ENCODE measurements at places on chromosomes 12 and 14.

DNA sequence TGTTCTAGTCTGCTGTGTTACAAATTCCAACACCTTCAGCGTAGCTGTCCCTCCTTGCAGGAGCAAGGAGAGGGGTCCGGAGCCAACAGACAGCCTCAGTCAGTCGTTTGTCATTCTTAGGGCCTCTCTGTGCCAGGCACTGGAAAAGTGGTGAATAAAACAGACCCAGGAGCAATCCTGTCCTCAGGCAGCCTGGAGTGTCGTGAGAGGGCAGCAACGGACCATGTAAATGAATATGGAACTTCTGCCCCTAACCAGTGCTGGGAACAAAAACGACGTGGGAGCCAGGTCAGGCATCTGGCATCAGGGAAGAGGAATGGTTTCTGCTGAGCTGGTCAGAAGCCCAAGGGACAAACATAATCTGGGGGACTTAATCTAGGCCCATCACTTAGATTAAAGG is 64.8 kb upstream of the PSMC1 start:
- DNase-seq = no peak

GRCh38 chr14:24066496-24067132 is 4.7 kb upstream of the CPNE6 start:
- DNase-seq = no peak

GRCh38 chr12:108592033-108592909 is 5.6 kb downstream of the TMEM119 start:
- DNase-seq = no peak

GRCh38 chr12:120996133-120996746 is 17.9 kb downstream of the HNF1A start:
- no peak for DNase-seq

GRCh38 chr12:103783744-103784664 is 57.0 kb downstream of the NT5DC3 start:
- no peak for DNase-seq

DNA sequence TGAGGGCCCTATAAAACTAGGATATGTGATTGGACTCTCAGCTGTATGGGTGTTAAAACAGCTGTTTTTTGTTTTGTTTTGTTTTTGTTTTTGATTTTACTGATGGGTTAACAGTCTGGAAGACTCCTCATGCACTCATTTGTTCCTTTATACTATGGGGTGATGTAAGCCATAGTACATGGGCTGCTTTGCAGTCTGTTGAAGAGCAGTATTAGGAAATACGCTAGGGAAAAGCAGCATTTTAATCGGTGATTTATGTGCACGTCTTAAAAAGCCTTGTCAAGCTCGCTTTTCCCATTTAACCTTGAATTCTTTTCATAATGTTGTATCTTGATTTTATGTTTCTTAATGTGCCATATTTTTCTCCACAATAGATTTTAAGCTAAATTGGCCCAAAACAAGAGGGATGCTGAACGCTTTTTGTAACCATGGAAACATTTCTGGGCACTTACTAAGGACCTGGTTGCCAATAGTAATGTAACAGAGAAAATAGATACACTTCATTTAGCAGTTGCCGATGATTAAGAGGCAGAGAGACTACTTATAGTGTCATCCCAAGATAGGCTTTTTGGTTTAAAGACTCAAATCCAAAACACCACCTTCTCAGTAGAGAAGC is 244.0 kb downstream of the SNAPC1 start:
- no peak for DNase-seq

DNA sequence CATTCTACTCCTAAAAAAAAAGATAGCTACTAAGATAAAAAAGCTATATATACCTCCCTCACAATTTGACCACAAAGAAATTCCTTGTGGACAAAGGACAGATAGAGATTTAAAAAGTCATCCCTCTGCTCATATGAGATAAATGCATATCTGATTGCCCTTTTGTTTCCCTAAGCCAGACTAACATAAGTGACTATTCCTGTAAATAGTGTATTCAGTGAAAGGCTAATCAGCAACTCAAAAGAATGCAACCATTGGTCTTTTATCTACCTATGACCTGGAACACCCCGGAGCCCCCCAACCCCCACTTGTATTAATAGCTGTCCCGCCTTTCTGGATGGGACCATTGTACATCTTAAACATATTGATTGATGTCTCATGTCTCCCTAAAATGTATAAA is 6.3 kb upstream of the TMPO start:
- no peak for DNase-seq

DNA sequence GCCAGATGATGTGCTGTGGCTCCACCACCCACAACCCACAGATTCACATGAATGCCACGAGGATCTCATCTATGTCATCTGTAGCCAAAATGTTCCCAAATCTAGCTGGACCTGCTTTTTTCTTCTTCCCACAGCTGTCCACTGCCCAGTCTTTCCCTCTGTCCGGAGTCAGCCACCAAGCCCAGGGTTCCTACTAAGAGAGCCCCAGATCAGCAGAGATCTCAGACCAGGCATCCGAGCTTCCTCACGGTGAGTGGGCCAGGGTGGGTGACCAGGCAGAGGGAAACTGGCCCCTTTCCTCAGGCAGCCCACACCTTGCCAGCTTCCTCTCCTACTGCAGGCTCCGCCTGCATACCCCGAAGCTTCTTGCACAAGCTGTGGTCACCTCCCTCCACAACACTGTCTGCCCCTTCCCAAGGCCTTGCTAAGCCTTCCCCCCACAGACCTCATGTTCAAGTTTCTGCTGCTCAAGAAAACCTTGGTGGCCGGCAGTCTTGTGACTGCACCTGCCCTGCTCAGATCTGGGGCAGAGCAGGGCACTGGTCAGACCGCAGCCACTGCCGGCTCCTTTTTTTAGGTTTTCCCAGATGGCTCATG is 81.4 kb downstream of the ACTN1 start:
- no peak for DNase-seq

- DNase-seq = no peak
Observed at GRCh38 chr14:46717211-46717610, 65.6 kb upstream of the RPL10L start.

GRCh38 chr14:95690815-95691214 is 4.6 kb downstream of the TCL1B start:
- DNase-seq = no peak

DNA sequence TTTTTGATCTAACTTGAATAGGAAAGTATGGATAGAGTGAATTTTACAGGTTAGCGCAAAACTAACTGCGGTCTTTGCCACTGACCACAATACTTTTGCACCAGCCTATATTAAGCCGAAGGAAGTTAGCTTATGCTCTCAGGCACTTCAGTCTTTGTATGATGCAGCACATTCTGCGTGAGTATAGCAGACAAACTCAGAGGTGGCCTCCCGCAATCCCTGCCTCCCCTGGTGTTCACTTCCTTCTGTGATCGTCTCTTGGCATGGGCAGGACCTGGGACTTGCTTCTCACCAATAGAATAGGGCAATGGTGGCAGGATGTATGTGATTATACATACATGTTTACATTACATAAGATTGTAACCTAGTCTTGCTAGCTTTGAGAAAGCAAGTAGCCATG is 10.3 kb upstream of the SLC6A13 start:
- no peak for DNase-seq

DNA sequence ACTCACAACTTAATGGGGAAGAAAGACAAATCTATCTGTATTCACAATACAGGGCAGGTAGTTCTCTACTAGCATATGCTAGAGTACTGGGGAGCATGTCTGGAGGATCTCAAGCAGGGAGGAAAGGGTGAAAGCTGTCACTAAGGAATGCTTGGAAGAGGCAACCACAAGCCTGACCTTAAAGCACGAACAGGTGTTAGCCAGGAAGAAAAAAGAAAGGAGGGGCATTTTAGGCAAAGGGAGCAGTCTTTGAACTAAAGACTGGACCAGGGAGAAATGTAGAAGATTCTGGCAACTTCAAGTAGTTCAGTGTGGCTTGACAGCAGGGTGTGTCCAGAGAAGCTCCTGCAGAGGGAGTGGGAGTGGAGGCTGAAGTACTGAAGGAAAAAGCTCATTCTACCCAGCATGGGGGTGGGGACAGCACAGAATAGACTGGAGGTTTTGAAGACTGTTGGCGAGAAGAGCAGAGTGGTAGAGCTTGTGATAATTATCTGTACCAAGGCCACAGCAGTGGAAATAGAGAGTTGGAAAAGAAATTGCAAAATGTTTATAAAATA is 50.9 kb downstream of the AP5M1 start:
- no peak for DNase-seq

GRCh38 chr14:51236314-51236713 is 3.7 kb upstream of the TMX1 start:
- DNase-seq = no peak

DNA sequence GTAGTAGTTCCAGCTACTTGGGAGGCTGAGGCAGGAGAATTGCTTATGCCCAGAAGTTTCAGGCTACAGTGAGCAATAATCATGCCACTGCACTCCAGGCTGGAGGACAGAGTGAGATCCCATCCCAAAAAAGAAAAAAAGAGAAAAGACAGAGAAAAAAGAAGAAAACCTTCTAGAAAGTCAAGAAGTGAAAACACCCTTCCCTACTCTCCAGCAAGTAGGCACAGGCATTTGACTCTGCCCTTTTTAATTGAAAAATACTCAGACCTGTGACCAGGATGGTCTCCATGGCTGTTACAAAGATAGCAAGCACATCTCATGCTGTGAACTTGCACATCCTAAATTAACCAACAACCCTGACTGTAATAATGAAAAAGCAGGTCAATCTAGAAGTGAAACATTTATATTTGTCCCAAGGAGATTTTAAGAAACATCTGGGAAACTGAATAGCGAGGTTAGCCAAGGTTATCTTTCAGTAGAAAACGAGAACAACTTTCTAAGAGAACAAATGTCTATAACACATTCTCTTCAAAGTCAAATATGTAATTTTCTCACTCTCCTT is 2.0 kb downstream of the TMTC1 start:
- no peak for DNase-seq

- no peak for DNase-seq
Observed at GRCh38 chr12:13204428-13204827, 7.9 kb downstream of the EMP1 start.

DNA sequence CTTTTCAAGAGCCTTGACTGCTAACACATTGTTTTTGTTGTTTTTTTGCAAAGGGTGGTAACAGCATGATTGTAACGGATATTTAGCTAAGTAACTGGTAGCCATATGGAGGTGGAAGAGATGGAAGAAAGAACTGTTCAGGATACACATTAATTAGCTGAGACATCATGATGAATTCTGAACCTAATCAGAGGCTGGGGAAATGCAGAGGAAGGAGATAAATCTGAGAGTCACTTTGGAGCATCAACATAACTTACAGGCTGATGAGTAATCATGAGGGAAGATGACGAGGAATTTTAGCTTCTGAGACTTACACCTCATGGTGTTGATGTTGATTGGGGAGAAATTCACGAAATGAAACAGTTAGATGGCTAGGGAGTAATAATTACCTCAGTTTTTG is 62.3 kb downstream of the NIN start:
- DNase-seq = no peak

DNA sequence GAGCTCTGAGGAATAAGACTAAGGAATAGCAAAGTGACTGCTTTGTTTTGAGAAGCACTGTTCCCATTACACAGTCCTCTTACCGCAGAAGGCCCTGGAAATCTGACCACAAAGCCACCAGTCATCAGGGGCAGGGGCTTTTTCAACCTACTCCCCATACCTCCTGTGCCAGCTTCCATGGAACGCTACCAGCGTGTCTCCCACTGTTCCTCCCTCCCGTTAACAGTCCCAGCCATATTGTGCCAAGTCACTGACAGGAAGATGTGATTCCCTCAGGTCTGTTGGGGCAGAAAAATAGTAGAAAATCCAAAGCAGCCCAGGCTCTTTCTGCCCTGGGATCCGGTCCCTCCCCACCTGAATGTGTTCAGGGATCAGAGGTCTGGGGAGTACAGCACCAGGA is 46.6 kb upstream of the VPS33A start:
- no peak for DNase-seq

DNA sequence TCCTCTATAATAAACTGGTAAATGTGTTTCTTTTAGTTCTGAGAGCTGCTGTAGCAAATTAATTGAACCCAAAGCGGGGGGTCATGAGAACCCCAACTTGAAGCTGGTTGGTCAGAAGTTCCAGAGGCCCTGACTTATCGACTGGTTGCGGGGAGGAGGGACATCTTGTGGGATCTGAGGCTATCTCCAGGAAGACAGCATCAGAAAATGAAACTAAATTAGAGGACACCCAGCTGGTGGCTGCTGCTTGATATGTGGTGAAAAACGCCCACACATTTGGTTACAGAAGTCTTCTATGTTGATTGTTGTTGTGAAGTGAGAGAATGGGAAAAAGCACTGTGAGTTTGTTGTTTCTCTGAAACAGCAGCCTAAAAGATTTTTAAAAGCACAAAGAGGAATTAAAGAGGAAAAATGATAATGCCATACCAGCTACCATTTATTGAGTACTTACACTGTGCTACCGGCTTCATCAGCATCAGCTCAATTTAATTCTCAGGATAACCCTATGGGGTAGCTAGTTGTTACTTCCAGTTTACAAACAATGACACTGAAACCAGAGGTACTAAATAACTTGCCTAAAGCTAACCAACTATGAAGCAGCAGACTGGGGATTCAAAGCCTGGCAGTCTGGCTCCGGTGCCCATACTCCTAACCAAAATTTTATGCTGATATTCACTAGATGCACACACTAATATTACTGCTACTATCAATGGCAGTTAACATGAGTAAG is 24.3 kb downstream of the DDX24 start:
- DNase-seq = no peak

GRCh38 chr12:47017041-47017713 is 62.2 kb upstream of the PCED1B start:
- no peak for DNase-seq

DNA sequence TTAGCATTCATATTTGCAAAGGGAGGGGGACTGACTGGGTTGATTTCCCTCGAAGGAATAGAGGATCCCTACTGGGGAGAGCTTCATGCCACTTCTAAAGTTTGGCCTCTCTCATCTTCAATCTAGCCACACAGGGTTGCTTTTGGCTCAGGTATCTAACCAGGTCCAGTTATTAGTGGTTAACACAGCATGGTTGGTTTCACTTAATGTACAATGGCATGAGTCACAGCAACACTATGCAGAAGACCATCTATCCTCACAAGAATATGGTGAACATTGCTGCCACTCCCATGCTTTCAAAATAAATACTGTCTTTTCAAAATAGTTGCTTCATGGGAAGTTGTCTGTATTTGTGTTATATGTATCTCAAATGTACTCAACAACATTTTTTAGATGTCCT is 6.6 kb upstream of the RAB3IP start:
- no peak for DNase-seq

- no peak for DNase-seq
Observed at GRCh38 chr14:57382283-57382682, 8.1 kb upstream of the NAA30 start.

GRCh38 chr12:101653503-101653902 is 43.9 kb upstream of the CHPT1 start:
- DNase-seq = no peak

- DNase-seq = no peak
Observed at GRCh38 chr12:78968226-78968625, 103.7 kb downstream of the SYT1 start.

DNA sequence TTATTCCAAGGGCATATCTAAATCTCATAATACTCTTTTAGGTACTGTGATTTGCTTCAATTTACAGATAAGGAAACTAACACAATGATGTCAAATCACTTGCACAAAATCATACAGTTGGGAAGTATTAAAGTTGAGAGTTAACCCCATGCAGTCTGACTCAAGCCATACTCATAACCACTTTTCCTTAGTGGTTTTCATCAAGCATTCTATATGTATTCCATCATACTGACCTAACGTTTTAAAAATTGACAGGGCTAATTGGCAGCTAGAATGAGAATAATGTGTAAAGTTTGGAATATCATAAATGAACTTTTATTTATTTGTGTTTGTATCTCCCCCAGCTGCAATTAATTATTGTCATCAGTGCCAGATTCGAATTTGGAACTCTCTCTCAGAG is 20.9 kb downstream of the PUS7L start:
- no peak for DNase-seq
